Amniotic stem cell (primary cell): ENCODE measurements at places on chromosomes 3 and 15.

DNA sequence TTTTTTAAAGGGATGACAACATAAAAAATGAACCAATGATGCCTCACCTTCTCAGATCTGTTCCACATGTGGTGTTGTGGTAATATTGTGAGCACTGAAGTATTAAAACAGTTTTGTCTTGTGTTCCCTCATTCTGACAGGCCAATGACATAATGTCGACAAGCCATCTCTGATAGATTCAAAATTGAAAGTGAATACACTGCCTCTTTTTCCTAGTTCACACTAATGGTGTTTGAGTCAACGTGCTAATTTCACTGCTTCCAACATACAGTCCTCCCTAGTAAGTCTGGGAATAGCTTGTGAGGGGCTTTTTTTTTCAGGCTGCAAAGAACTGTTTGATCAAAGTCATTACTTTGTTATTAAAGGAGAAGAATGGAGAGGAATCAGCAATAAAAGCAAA lies 82.8 kb downstream of the ROBO2 start:
- DNase-seq: no peak

- DNase-seq: peak; percentile 40
These were observed 722.0 kb upstream of the CFAP20DC start for GRCh38 chr3:59771768-59772181.

DNA sequence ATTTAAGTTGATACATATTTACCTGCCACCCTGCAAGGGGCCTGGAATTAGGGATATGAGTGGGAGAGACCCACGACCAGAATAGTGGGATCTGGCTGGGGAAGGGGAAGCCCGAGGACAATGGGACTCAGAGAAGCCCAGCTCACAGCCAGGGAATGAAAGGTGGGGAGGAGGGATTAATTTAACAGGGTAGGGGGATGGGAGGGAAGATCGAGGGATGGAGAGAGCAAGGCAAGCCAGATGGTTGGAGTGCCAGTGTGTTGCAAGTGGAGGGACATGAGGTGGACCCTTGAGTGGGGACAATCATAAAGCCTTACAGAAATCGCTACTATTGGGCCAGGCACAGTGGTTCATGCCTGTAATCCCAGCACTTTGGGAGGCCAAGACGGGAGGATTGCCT lies 4.4 kb upstream of the GNAI2 start:
- DNase-seq: no peak

DNA sequence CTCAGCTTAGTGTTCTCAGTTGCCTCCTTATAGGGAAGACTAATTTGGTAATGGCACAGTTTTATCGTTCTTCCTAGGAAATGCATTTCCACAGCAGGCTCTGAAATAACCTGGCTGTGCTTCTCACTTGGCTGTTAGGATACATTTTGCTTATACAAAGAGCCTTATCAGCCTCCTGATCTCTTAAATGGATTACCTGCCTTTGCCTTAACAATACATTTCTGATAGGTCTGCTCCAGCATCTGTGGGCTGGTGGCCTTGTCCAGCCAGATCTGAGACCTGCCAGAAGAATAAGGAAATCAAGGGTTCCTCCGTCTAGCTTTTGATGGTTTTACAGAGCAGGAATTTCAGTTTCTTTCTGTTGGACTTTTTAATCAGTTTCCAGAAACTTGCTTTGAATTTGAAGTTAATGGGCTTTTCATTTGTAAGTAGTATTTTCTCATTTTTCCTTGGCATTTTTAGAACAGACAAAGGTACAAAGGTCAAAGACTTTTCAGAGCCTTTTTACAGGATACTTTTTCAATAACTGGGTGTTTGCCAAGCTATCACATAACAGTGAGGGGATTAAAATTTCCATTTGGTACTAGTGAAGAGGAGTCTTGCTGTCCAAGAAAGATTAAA lies 116.3 kb downstream of the AKAP13 start:
- no peak for DNase-seq

- no peak for DNase-seq
These were observed 167.1 kb downstream of the ARRDC4 start for GRCh38 chr15:98127586-98127985.

DNA sequence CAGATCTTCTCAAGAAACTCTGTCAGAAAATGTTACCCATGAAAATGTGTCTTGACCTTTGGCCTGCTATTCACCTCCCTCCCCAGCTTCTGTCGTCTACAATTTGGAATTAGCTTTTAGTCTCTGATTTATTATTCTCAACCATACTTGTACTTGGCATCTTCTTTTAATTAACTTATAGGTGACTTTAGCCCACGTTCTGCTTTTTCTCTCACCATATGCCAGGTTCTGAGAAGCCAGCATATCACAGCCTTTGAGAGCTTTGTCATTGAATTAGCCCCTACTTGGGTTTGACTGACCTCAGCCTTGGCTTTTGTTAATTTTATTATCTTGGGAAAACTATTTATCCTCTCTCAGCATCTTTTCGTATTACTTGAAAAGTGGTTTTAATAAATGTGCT lies 355.9 kb downstream of the OXSM start:
- DNase-seq: no peak

DNA sequence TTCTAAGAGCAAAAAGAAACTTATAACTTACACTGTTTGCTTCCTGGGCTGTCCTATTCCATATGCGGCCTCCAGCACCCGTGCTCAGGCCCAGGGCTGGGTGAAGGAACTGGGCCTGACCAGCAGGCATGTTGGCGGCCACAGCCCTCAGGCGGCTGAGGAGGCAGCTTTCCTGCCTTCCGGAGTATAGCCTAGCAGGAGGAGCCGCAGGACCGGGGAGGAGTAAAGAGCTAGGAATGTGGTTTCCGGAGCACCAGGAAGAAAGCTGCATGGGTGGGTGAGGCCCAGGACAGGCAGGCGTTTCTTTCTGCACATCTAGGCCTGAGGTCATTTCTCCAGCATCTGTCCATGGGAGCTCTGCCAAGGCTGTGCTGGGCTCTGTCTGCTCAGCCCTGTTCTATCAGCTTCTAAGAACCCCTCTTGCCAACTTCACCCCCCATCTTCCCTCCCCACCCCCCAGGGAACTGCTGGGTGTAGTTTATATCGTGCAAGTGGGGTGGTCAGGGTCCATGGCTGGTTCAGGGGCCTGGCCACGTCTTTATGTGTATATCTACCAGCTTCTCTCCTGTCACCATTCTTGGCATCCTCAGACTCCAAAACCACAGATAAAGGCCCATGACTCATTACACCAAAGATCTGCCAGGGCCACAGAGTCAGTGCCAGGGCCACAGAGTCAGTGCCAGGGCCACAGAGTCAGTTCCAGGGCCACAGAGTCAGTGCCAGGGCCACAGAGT lies 7.8 kb upstream of the KIF7 start:
- peak; percentile 69 for DNase-seq

DNA sequence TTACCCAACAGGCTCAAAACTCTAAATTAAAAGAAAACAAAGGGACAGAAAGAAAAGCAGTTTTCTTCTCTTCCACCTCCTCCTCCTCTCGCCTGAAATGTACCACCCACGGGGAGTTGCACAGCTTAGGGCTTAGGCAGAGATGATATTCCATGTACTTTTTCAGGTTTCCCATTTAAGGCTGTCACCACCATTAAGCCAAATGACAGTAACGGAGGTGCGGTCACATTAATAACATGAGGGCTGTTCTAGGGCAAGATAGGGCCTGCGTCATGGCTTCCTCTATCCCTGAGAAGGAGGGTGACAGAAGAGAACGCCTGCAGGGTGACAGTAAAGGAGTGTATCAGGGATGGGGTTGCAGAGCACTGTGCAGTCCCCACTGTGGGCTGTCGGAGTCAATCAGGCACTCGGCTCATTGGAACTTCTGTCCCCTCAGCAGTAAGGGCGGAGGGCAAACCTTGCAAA lies 51.7 kb upstream of the TJP1 start:
- no peak for DNase-seq

- no peak for DNase-seq
These were observed 45.9 kb downstream of the ATP2C1 start for GRCh38 chr3:130939753-130940152.

- DNase-seq: no peak
These were observed 19.3 kb upstream of the GPX1 start for GRCh38 chr3:49377483-49377882.

DNA sequence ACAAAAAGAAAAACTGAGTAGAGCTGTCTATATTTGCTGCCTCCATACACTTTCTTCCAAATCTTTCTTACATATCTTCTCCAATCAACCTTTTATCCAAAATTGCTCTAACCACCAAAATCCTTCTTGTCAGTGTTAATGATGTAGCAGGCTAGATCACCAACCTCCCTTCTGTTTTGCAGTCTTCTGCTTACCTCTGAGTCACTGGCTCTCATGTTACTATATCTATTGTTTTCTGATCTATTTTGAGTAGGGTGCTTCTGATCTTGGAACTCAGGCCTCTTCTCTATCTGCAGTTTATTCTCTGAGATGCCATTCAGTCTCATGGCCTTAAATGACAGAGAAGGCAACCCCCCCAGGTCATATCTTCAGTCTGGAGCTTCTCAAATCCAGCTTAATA lies 26.3 kb upstream of the AADAC start:
- no peak for DNase-seq

DNA sequence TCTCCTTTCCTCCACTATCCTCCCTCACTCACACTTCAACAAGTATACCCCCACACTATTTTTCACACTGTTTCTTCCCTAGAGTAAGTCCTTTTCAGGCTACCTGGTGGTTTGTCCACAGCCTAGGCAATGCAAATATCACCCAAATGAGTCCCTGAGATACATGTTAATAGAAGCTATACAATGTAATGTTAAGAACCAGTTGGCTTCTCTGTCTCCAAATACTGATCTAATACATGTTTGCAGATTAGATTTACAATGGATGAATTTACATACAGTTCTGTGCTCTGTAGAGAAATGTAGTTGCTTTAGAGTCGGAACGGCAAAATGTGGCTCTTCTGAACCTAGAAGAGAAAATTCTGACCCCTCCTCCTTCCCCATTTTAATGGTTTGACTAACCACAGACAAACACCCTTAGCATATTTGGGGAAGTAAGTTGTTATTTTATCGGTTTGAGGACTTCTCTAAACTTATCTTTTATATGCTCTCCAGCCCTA lies 63.6 kb upstream of the MBNL1 start:
- no peak for DNase-seq

DNA sequence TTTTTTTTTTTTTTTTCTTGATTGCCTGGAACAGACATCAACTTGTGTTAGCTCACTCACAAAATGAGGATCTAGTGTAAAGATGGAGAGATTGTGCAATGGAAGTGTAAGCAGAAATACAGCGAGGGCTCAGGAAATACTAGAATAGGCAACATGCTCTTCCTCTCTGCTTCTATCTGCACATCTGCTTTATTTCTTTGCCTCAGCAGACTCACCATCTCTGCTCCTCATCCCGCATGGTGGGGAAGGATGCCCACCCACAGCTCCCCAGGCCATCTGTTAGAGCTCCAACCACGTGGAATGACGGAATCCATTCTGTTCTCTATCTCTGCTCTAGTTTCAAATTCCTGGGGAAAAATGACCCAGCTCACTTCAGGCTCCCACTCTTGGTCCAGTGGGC lies 128.0 kb upstream of the ADAMTS9 start:
- DNase-seq: no peak

DNA sequence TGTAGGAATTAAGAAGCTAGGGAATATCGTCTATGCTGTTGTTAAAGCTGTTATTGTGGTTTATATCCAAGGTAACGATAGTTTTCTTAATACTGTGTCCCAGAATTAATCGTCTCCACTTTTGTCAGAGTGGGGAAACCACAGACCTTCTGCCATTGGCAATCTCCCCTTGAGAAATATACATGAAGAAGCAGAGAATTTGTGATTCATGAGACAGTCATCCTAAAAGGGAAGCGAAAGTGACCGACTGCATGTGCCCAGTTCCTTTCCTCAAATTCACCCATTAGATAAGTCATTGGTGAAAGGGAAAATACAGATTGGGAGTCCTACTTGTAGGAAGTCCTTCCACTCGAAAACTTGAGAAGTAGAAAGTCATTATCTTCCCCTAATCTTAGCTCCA lies 26.6 kb downstream of the DIPK2A start:
- DNase-seq: no peak

- DNase-seq: no peak
These were observed 40.4 kb upstream of the PXYLP1 start for GRCh38 chr3:141191097-141191749.

GRCh38 chr15:52963865-52964264 lies 173.7 kb upstream of the ONECUT1 start:
- DNase-seq: no peak

DNA sequence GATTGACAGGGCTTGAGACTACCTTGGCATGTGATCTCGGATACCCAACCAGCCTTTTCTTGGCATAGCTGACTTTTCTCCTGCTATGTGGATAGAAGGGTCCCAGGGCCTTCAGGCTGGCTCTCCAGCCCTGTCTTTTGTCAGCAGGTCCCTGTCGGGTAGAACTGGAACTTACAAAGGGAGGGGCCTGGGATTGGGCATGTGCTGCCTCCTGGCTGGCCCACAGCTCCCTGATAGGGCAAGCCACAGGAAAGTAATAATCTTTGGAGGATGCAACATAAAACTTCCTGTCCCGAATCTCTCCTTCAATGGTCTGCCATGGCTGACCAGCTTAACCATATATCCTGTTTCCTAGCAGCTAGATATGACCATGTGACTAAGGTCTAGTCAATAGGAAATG lies 89.1 kb downstream of the ABHD5 start:
- no peak for DNase-seq

DNA sequence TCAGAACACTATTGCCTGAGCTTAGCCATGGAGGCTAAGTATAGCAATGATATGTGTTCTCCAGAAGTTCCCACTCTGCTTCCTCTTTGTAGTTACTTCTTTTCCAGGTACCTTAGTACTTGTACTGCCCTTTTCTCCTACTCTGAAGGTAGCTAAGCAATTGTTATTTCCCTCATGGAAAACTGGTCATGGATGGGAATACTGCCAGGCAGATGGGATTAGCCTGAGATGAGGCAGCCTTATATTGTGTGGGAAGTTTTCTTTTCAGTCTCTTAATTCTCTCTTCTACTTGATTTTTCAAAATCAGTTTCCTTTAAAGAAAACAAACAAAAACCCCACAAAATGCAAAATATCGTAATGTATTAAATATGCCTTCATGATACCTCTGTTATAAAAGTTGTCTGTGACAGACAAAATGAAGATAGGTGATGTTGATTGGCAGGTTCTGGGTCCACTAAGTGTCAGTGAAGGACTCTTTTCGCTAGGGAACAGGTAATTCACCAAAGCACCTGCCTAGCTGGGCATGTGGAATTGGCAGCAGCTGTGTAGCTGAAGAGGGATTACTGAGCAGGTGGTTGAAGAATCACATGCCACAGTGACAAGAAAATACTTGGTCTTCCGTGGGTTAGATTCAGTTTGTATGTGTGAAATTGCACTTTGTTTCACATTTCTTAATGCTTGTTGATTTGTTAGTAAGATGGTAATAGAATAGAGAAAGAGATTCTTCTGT lies 4.1 kb downstream of the ZNF609 start:
- DNase-seq: no peak

GRCh38 chr3:194275291-194275690 lies 75.8 kb downstream of the CPN2 start:
- no peak for DNase-seq

GRCh38 chr3:69271098-69271497 lies 114.8 kb downstream of the FRMD4B start:
- DNase-seq: no peak

- no peak for DNase-seq
These were observed 522.3 kb upstream of the CFAP20DC start for GRCh38 chr3:59572106-59572505.
